Cortex of kidney (tissue), 1 donor: ENCODE measurements at places on chromosomes 6 and 20.

DNA sequence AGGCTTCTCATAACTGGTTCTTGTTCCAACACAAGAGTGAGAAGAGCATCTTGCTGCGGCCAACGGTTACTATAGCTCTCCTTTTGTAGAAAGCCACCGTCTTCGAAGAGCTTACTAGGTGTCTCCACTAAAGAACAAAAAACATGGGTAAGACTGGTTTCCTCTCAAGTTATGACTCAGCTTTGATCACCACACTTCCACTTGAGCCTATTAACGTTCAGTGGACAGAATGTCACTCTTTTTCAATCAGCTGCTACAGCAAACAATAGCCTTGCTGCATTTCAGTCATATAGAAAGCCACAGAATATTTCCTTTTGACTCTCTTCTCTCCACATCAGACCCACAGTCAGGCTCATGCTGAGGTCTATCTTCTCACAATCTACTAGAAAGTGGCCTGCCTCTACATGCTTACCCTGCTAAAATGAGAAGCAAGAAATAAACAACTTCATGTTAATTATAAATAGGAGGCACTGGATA lies 243.5 kb upstream of the PREP start:
- DNase-seq: no peak

- DNase-seq: no peak
These were observed 792.9 kb downstream of the EYS start for GRCh38 chr6:64914124-64914523.

GRCh38 chr20:15776770-15777466 lies 796.3 kb downstream of the KIF16B start:
- DNase-seq: no peak

- DNase-seq: no peak
These were observed 40.3 kb upstream of the XRN2 start for GRCh38 chr20:21262812-21263211.

- no peak for DNase-seq
These were observed 214.3 kb downstream of the OGFRL1 start for GRCh38 chr6:71502956-71503355.

DNA sequence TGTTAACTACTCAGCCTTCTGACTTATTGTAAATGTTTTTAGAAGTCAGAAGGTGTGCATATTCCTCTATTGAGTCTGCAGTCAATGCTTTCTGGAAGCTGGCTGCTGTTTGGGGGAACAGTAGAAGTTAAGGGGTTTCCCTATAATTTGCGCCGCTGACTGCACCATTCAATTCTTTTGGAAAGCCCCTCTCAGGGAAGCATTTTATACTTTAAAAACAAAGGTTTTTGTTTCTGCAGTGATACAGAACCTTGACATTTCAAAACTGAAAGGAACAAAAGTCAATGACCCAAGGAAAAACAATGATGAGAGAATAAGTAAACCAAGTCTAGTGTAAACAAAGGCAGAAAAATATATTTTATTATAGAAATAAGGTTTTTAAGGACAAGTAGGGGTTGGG lies 120.8 kb upstream of the TNFAIP3 start:
- DNase-seq: no peak

GRCh38 chr20:62606551-62607201 lies 35.6 kb upstream of the SLCO4A1 start:
- no peak for DNase-seq

- DNase-seq: no peak
These were observed 15.0 kb upstream of the PKHD1 start for GRCh38 chr6:52102405-52102804.

GRCh38 chr6:128516514-128516898 lies 3.9 kb downstream of the PTPRK start:
- DNase-seq: no peak

DNA sequence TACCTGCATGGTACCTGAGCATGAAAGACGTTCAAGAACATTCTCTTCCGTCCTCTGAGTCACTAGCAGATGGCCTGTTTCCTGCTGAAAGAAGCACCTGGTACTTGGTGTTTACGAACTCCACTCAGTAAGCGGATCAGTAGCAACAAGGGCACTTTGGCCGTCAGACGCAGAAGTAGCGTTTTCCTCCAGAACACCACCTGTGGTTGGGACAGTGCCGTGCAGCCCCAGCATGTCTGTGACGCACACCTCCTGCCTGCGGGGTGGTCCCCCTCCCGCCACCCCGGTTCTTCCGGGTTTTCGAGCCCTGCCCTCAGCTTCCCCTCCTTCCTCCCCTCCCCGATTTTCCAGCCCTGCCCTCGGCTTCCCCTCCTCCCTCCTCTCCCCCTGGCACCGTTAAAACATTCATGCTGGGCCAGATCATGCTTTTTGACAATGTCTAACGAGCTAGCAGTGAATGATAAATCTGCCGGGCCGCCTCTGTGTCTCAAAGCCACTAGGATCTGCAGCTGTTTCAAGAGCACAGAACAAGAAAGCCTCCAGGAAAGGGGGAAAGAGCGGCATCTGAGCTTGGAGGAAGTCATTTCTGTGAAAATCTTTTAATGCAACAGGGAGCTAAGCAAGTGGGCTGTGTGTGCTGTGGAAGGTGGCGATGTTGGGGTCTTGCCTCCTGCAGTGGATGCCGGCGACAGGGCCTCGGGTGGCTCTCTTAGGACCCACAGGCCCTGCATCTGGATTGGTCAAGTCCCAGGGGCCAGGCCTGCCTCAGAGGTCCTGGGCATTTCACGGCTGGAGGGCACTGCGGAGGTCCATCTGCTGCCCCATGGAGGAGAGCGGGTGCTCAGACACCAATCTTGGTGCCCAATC lies 207.9 kb downstream of the ERMARD start:
- no peak for DNase-seq

- no peak for DNase-seq
These were observed 78.5 kb upstream of the BHLHE23 start for GRCh38 chr20:63085151-63085861.

DNA sequence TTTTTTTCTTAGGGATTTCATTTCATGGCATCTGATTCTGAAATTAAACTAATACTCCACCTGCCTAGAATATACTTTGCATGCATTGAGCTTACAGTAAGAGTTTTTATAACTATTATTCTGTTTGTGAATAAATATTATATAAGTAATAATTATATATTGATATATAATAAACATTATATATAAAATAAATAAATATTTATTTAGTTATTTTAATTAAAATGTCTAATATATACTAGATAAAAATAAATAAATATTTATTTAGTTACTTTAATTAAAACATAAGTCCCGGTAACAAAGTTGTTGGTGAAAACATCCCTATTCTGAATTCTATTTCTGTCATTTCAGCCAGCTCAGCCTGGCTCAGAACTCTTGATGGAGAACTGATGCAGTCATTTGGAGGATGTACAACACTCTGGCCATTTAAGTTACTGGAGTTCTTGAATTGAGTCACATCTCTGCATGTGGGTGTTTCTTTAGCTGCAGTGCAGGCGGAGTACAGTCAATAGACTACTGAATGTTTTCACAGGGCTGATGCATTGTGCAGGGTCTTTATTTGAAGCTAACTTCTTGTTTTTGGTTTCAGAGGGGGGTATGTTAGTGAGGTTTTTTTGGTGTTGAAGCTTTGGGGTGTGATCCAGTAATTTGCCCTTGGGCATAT lies 508.9 kb upstream of the ADGRB3 start:
- DNase-seq: no peak

DNA sequence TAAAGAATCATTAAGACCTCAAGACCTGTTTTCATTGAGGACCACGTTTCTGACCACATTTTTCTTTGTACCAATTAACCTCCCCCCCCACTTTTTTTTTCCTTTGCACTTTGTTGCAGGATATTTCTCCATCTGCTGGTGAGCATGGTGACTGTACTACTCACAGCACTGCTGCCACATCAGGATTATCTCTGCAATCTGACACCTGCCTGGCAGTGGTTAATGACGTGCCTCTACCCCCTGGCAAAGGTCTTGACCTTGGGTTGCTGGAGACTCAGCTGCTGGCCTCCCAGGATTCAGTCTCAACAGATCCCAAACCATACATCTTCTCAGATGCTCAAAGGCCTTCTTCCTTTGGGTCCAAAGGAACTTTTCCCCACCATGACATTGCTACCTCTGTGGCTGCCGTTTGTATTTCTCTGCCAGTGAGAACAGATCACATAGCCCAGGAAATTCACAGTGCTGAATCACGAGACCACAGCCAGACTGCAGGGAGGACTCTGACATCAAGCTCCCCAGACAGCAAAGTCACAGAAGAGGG lies 46.6 kb upstream of the EDN3 start:
- DNase-seq: no peak

GRCh38 chr20:56285496-56285895 lies 37.0 kb downstream of the MC3R start:
- no peak for DNase-seq

- DNase-seq: no peak
These were observed 167.5 kb upstream of the PLCB4 start for GRCh38 chr20:8901237-8902025.

- DNase-seq: no peak
These were observed 61.2 kb downstream of the ZMYND8 start for GRCh38 chr20:47295129-47295813.

GRCh38 chr6:151494936-151495320 lies 1.1 kb downstream of the CCDC170 start:
- no peak for DNase-seq

- no peak for DNase-seq
These were observed 119.4 kb upstream of the GJE1 start for GRCh38 chr6:142013287-142013686.
